Stimulated activated CD4-positive, alpha-beta T cell treated with anti-CD3 and anti-CD28 coated beads, Interleukin-1b, Interleukin-23, amount 100 ng/mL, for 1 hour (primary cell): ENCODE measurements at places on chromosomes 3 and 15.

DNA sequence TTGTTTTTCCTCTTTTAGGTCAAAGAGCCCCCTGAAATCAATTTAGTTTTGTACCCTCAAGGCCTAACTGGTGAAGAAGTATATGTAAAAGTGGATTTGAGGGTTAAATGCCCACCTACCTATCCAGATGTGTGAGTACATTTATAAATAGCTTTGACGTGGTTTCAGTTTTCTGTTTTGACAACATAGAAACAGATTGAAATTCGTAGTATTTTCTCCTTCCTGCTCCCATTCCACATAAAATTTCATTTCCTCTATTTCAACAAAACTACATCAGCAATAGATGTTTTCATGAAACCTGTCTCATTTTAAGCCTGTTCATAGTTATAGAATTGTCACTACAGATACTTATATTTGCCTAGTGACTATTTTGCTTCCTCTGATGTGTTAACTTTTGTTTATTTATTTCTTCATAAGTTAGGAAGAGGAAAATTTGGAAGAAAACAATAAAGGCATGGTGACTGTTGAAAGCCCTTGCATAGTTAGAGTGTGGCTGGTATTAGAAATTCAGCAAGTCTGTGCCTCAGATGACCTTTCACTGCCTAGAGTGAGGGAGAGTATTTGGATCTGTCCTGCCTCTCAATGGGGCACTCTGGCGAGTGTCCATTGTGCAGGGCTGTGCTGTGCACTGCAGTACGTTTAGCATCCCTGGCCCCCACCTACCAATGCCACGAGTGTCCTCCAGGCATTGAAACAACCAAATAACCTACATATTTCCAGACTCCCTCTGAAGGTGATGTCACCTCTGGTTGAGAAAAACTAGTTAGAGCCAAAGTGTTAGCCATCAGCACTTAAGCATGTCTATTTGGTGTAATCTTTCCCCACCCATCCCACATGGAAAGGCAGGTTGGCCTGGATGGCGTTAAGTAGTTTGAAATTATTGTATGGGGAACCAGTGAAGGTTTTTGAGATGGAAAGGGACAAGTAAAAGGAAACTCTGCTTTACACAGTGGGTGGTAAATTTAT, 5.9 kb downstream of the EIF2AK4 start:
- DNase-seq = no peak

DNA sequence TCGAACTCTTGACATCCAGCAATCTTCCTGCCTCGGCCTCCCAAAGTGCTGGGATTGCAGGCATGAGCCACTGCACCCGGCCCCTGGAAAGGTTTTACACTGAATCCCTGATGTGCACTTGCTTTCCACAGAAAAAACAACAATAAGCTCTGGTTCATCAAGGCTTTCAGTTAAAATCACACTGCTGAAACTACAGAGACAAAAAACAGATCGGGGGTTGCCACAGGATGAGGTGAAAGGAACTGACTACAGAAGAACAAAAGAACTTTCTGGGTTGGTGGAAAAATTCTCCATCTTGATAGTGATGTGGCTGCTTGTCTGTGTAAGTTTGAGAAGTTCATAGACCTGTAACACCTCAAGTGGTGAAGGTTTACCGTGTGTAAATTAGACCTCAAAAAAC, 2.9 kb downstream of the RAB43 start:
- DNase-seq = no peak

GRCh38 chr3:172106989-172107388, 67.6 kb downstream of the FNDC3B start:
- DNase-seq = peak; percentile 9

GRCh38 chr3:114484919-114485318, 191.1 kb downstream of the TIGIT start:
- no peak for DNase-seq

- DNase-seq = no peak
Observed at GRCh38 chr3:188000361-188000861, 153.5 kb upstream of the LPP start.

GRCh38 chr3:114623420-114624046, 329.7 kb downstream of the TIGIT start:
- DNase-seq = no peak

GRCh38 chr3:172542999-172543398, 19.8 kb upstream of the TNFSF10 start:
- DNase-seq = no peak

DNA sequence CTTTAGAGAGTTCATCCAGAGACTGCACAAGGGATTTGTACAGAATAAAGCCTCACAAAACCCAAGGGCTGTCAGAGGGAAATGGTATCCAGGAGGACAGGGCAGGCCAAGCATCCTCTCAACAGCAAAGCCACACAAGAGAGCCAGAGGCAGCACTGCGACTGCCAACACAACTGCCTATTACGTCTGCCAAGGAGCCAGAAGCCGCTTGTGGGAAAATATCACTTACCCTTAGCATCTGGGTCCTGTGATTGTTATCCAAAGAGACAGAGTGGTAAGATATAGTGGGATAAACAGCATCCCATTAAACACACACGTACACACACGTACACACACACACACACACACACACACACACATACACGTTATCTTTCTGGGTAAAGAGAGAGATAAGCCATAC, 618.3 kb upstream of the AGTR1 start:
- no peak for DNase-seq

DNA sequence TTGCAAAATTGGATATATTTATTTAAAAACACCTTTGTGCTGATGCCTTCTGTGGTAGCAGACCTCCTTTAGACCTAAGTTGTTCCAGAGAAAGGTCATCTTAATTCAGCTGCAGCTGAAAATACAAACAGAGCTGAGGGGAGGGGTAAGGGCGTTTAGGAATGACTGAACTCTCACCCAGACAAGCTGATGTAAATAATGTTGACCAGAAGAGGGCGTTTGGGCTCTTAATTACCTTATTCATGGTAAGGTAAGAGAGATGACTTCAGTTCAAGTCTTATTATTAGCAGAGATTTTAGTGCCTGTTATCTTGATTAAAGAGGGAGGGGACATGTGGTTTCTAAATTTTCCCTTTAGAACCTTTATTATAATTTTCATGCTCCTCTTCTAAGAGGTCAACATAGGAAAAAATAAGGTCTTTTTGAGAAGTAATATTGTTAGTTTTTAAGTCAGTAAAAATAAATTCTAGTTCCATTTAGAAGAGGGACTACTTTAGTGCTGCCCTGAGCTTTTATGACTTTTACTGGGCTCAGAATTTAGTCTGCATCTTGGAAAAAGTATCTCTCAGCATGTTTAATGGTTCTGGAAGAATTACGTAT, 46.3 kb downstream of the GPR171 start:
- no peak for DNase-seq

- DNase-seq = no peak
Observed at GRCh38 chr3:183619624-183620251, 15.7 kb upstream of the KLHL24 start.

GRCh38 chr3:35624698-35625097, 14.6 kb upstream of the ARPP21 start:
- DNase-seq = no peak

DNA sequence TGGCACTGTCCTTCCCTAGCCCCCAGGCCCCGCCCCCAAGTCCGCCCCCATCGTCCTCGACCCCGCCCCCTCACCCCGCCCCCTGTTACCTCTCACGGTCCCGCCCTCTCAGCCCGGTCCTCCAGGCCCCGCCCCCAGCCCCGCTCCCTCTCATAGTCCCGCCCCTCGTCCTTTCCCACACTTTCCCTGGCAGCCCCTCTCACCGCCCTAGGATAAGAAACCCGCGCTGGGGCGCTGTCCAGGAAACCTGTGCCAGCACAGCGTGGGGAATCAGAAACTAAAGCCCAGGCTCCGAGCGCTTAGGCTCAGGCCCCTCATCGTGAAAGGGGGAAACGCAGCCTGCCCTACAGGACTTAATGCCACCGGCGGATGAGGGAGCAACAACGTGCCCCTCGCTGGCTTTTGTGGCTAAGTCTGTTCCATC, 20.9 kb downstream of the TRPM1 start:
- no peak for DNase-seq

- no peak for DNase-seq
Observed at GRCh38 chr3:196697270-196697669, 14.8 kb downstream of the CEP19 start.

DNA sequence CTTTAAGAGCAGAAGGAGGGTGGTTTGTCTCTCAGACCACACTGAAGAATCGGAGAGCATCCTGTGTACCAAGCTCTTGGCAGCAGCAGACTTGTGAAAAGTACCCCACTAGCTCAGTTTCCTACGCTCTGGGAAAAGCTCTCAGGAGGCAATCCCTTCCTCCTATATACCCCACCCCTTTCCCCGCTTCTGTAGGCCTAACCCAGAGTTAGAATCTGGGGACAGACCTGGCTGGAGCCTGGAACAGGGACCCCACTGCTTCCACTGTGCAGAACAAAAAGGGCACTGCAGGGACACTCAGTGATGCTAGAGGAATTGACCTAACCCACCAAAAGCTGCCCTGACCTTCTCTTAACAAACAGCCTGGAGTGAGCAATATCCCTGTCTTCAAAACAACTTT, 70.0 kb upstream of the CCDC39 start:
- DNase-seq = no peak

DNA sequence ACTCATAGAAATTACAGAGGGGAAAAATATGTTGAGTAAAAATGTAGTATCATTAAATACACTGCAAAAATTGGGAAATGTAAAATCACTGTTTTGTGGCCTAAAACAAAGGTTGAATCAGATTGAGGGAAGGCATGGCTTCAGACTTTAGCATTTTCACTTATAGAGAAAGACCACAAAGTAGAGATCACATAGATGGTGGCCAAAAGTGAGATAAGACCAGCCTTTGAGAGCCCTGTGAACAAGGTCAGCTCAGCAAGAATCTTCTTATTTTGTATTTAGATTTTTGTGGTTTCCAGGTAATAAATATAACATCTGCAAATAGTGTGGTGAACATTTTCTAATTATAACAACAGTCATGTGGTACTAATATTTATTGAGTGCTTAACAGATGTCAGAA, 544.8 kb upstream of the DPPA4 start:
- DNase-seq = no peak

GRCh38 chr3:54663501-54664011, 264.3 kb downstream of the LRTM1 start:
- DNase-seq = no peak

DNA sequence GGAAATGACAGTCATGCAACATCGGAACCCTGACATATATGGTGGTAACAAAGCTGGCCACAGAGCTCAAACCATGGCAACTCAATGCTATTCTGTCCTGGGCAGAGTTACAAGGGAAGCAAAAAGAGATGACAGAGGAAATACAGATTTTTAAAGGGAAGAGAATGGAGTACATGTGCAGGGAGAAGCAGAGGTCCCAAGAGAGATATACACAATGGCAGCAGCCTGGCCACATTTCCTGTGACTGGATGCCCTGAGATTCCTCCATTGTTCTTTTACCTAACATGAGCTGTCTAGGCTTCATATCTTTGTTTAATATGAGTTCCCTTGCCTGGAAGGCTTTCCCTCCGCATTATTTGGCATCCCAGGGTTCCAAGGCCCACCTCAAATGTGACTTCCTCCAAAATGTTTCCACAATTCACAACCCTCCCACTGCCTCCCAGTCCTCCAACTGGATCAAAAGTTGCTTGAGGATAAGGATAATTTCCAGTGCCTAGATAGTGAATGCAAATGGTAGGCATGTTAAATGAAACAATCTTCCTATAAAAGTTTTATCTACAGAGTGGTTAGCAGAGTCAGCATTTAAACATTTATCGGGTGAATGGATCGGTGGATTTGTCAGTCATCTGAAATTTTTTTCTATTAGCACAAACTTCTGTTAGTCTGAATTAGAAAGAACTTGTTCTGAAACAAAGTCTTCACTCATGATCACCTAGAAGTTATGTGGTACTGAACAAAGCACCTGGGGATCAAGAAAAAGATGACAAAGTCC, 86.2 kb downstream of the DHX30 start:
- no peak for DNase-seq

DNA sequence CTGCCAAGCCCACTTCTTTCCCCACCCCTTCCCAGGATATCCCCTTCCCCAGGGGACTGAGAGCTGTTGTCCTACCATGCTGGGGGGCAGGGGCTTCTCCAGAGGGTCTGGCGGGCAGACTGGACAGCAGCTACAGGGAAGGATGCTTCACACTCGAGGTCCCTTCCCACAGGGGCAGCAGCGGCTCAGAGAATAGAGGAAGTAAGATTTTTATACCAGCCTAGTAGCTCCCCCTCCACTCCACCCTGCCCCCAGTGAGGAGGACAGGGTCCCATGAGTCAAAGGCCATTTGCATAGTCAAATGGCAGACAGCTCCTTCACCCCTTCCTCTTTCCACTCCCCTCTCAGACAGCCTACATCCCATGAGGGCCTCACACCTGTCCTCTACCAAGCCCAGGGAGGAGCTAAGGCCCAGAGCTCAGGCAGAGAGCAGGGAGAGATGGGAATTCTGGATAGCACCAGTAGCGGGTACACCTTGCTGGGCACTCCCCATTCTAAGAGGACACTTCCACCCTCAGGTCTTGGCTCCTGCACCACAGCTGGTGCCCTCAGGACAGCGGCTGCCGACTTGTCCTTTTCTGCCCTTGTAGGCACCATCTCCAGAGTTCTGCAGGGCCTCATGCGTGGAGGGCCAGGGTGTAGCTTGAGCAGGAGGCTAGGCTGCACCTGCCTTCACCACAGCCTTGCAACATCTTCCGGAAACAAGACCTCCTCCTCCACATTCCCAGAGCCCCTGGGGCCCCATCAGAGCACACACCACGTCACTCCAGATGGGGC, at the start of gene TLR9:
Gene TLR9 (minus strand): TSS at position 194 of the 777 bp plus-strand sequence. CDS start 116 bp downstream, at position 78.
- DNase-seq = no peak

GRCh38 chr3:106703524-106703923, 673.7 kb upstream of the CCDC54 start:
- DNase-seq = no peak

DNA sequence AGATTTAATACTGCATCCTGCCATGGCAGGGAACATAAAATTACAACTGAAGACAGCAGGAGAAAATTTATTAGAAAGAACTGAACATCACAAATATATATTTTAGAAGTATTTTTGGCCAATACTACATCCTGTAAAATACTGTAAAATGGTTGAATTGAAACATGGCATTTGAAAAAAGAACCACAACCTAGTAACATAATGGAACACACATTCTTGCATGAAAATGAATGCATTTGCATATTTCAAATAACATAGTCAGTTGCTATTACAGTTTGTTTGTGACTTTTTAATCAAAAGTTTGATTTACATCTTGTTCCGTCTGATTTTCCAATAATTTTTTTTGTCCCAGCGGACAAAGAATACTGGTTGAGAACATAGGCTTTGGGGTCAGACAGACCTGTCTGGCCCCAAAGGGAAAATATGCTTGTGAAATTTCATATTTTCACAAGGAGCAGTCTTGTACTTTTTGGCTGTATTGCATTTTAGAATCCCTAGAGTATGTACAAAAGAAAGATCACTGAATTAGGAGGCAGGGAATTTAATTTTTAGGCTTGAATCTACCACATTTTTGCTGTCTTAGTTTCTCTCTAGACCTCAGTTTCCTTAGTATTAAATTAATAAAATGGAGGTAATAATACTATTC, 268.8 kb downstream of the ADAMTSL3 start:
- DNase-seq = no peak

DNA sequence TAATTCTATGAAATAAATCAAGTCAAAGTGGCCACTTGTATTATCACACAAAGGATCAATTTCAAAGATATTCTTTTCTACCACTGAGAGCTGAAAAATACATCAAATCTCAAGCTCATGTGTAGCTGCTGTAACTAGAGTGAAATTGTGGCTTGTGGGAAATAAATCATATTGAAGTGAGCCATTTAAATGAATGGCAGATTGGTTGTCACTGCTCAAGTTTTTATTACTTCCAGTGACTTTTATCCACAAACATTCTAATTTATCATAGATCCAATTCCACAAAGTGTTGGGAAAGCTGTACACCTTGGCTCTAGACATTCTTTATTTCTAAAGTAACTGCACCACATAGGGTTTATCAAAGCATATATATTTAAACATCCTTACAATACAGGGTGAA, 285.4 kb downstream of the CNTN3 start:
- no peak for DNase-seq
